ENCODE measurements at places on chromosomes 3 and 15. TPM values are rescaled to one million over a fixed set of nuclear protein-coding genes. Genes with fewer than 3 reads are reported as not detected.

Gene GPX1
- polyA plus RNA-seq, result 104 TPM

Gene PRSS50
- polyA plus RNA-seq, result 2.4 TPM

Gene NPAP1
- polyA plus RNA-seq, result 0.56 TPM

Gene CPB1
- 0.96 TPM for polyA plus RNA-seq

Gene LTF
- polyA plus RNA-seq, result 2.6 TPM

Gene TFRC
- 48.7 TPM for polyA plus RNA-seq

Gene HYAL1
- 7.1 TPM for polyA plus RNA-seq

Gene OCA2
- polyA plus RNA-seq, result 10.8 TPM

Gene SUSD5
- 5.3 TPM for polyA plus RNA-seq

- no peak for DNase-seq
These were observed 674 bp downstream of the SERP1 start for GRCh38 chr3:150545419-150546225.

DNA sequence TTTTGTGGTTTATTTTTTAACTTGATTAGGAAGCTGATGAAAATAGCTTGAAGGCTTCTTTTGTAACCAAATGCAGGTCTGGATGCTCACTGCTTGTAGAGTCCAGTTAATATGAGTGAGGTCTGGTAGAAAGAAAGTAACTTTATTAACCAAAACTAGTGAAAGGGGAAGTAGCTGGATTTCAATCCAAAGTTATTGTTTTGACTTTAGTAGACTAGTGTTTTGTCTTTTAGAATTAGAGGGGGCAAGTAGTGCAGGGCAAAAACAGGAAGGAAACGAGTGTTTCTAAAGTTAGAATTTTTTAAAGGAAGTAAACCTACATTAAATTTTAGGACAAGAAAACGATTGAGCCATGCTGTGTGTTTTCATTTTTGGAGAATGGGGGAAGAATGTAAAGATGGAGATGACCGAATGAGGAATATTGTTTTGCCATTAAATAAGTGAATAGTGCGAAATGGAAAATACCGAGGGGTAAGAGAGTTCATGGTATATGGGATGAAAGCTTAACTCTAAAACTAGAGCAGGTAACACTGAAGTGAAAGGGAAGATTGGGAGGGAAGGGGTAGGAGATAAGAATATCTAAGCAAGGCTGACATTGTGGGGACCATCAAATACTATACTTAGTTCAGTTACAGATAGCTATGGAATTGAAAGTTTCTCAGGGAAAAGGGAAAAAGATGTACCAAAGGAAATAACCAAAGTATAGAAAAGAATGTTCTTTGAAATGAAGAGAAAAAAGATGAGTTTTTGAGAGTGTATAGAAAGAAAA, 40.0 kb downstream of the USP3 start:
- DNase-seq, result no peak

GRCh38 chr3:180280555-180280954, 243.8 kb upstream of the PEX5L start:
- no peak for DNase-seq

DNA sequence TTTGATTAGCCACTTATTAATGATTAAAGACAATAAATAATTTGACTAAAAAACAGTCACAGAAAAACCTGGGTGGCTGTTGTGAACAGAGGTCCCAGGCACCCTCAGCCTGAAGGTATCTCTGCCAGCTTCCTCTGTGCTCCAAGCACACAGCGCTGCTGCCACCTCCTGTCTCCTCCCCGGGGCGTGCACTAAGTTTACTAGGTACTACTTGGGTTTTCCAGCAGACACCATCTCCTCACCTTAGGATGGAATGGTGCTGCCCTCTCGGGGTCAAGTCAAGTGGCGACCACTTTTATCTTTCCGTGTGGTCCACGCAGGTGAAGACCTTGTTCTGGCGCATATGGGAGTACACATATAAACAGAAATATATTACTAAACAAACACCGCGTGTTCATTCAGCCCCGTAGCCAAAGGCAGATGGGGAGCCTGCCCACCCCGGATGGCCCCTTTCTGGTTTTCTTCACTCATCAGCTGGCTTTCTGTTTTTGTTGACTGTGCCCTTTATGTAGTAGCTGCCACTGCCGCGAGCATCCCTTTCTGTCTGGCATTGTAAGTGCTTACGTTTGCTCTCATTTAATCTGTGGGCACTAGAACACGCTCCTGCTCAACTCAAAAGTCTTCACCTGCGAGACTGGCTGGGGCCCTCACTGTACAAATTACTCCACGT, 128.0 kb downstream of the LRIG1 start:
- no peak for DNase-seq

DNA sequence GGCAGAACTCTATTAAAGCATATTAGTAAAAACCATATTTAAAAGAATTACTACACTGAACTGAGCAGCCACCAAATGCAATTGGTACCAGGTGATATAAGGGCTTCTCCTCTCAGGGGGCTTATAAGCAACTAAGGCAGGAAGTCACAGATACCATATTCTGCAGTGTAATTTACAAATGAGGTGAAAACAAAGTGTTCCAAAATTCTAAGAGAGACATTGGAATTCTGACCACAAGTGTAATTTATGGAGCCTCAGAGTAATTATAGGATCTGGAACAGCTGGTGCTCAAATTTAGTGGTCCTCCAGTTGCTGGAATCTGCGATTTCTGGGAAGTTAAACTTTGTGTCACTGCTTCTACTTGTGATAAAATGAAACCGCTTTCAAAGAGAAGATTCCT, 3.1 kb upstream of the NR1I2 start:
- no peak for DNase-seq

DNA sequence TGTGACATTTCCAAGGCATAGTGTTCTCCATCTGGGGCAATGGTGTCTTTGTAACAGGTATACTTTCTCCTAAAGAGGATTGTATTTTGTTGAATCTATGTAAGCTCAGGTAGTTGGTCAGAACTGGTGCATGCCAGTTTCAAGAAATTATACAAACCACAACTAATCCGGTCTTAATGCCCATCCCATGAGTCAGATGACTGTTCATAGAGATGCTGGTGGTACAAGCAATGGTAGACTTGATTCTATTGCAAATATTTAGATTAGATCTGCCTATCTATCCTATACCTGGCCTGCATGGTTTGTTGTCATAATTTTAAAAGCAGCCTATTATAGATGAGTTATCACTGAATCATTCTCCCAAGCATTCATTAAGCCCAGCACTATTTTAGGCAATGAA, 43.5 kb downstream of the ATP13A5 start:
- DNase-seq, result no peak

DNA sequence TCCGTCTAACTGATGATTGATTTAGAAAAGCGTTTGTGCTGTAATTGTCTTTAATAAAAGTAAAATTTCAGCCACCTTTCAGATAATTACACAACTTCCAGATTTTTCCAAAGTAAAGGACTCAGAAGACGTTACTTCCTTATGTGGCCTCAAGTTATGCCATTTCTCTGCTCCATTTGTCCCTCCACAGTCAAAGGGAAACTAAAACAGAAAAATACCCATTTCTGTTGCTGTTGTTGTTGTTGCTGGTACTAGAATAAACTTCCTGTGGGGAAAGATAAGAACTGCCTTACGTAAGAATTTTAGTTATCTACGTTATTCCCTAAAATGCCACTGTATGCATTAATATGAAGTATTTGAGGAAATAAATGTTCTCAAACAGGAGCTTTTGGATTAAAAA, 153.9 kb downstream of the P3H2 start:
- DNase-seq, result no peak

DNA sequence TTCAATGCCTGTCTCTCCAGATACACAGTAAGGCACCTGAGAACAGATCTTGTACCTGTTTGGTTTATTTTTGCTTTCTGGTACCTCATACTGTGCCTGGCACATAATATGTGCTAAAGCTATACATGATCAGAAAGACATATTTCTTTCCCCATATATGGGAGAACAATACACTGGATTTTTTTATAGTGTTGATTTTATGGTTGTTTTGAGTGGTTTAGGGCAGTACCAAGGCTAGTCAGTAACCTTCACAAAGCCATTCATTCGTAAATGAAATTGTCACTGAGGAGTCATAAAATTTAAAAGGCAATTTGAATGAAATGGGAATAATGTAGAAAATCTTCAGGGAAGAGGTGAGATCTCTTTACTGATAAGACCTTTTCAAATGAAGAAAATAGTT, 810.2 kb downstream of the TUSC7 start:
- no peak for DNase-seq

- DNase-seq, result no peak
These were observed 267.7 kb upstream of the BCHE start for GRCh38 chr3:166104938-166105337.

GRCh38 chr3:123805504-123805903, 78.6 kb downstream of the MYLK start:
- DNase-seq, result no peak

All from right renal cortex interstitium (tissue), 3 donors.